ENCODE measurements at places on chromosomes 6 and 20. TPM values are rescaled to one million over a fixed set of nuclear protein-coding genes. Genes with fewer than 3 reads are reported as not detected.

The CTCFL gene
- total RNA-seq: not detected

DNA sequence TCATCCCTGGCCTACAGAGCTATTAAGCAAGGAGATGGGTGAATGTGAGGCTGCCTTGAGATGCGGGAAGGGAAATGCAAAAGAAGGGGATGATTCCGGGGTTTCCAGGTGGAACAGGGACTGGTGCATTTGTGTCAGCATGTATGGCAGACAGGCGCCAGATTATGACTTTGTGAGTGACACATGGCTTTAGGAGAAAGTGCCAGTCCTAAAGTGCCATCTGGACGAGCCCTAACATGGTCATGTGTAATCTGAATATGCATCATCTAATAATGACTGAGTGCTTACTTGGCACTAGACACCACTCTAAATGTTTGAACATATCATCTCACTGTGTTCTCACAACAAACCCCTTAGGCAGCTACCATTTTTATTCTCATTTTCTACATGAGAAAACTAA is 195.0 kb upstream of the TSHZ2 start:
- no peak for DNase-seq

GRCh38 chr6:133436652-133437051 is 195.5 kb downstream of the EYA4 start:
- no peak for DNase-seq

The IL17A gene
- not detected for total RNA-seq

The GPR63 gene
- not detected for total RNA-seq

The CST1 gene
- 2.3 TPM for total RNA-seq

GRCh38 chr20:45061244-45061643 is 39.7 kb downstream of the KCNS1 start:
- no peak for DNase-seq

The C20orf202 gene
- not detected for total RNA-seq

DNA sequence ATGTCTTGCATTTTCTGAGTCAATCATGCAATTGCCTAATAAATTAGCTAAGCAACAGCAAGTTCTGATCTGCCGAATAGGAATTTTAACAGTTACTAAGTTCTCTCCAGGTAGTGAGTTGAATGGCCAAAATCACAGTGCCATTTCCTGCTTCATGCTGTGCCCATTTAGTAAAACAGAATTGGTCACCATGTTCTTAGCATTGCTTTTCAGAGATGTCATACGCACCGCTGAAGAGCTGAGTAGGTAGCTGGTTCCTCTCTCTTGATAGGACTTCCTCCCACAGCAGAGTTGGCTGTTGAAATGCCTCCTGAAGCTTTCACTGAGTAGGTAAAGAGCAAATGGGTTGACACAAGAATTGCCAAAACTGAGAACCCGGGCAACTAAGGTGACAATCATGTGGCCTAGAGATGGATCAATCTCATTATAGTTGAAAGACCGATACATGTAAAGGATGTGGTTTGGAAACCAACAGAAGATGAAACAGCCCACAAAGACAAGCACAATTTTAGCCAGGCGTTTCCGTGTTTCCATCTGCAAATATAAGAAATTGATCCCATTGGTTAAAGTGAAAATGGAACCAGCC is 57.1 kb upstream of the GJE1 start:
- DNase-seq: no peak

The CLPSL1 gene
- not detected for total RNA-seq

The TOX2 gene
- total RNA-seq: 0.18 TPM

DNA sequence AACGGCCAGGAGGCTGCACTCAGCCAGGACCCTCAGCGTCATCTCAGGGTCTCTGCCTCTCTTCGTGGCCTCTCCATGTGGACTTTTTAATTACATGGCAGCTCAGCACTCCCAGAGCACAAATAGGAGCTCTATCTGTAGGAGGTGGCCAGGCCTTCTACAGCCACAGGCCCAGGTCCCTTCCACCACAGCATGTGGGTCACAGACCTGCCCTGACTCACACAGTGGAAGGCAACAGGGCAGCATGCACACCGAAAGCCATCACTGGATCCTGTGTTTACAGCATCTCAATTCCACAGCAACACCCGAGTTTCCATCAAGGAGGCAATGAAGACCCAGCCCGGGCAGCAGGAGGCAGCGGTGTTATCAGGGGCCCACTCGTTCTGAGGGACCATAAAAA is 65.8 kb upstream of the CD93 start:
- no peak for DNase-seq

- DNase-seq: no peak
Observed at GRCh38 chr6:98467902-98468301, 366.5 kb upstream of the POU3F2 start.
